ENCODE measurements at places on chromosomes 2 and 18. TPM values are rescaled to one million over a fixed set of nuclear protein-coding genes. Genes with fewer than 3 reads are reported as not detected.

VPS54 gene
- total RNA-seq, result 20.6 TPM

GRCh38 chr18:67893916-67894315 is 377.4 kb upstream of the DSEL start:
- peaks cover 5% of the 10 kb centered on the region for H3K4me1 ChIP-seq
- no peak for DNase-seq
- H3K27ac ChIP-seq, result no peak overlapping the region
- H3K4me3 ChIP-seq, result no peak overlapping the region

DNA sequence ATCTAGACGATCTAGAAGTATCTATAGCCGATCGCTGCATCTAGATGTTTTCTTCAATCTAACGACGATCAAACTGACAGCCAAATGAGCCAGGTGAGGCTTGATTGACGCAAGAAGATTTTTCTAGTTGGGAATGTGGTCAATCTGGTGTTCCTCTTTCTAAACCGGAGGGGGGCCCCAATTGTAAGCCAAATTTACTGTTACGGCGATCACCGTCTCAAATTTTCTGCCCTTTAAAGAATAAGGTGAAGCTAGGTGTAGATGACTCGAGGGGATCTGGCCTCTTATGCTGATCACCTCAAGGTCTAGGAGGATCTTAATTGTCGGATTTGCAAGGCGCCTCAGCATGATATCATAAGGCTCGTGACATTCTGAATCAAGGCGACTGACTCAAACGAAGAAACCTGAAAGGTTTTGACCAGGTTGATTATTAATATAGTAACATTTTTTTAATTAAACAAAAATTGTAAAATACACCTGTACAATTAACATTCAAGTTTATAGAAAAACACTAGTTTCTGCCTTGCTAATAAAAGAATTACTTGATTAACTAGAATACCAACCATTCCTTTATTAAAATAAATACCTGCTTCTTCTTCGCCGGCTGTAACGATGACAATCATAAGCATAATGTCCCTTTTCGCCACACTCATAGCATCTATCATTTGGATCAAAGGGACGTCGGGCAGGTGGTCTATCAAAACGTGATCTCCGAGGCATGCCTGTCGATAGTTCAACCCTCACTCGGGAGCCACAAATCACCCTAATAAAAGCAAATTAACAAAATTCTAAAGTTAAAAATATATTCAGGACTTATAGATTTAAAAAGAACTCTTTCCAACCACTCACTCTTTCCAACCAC is 2.0 kb downstream of the SRSF7 start:
- H3K27ac ChIP-seq, result peak overlapping the region; percentile 14
- peaks cover 19% of the 10 kb centered on the region for H3K4me1 ChIP-seq
- no peaks in the 10 kb centered on the region for H3K27me3 ChIP-seq
- H3K4me3 ChIP-seq, result peak overlapping the region; percentile 99
- H3K36me3 ChIP-seq, result peaks cover 59% of the 10 kb centered on the region
- DNase-seq, result no peak

GRCh38 chr18:26516964-26517363 is 31.4 kb downstream of the KCTD1 start:
- H3K4me1 ChIP-seq, result peaks cover 10% of the 10 kb centered on the region
- DNase-seq, result no peak

LONRF2 gene
- total RNA-seq, result under 0.01 TPM

IL36RN gene
- total RNA-seq, result not detected

- no peaks in the 10 kb centered on the region for H3K36me3 ChIP-seq
- no peaks in the 10 kb centered on the region for H3K4me1 ChIP-seq
- H3K27ac ChIP-seq, result no peak overlapping the region
Measured at GRCh38 chr2:126527836-126528490, 128.0 kb upstream of the GYPC start.

KATNAL2 gene
- total RNA-seq, result 5.0 TPM

GRCh38 chr2:221600388-221600787 is 28.3 kb upstream of the EPHA4 start:
- H3K27ac ChIP-seq, result no peak overlapping the region
- no peak for DNase-seq
- no peaks in the 10 kb centered on the region for H3K27me3 ChIP-seq
- no peak overlapping the region for H3K4me3 ChIP-seq
- H3K4me1 ChIP-seq, result no peaks in the 10 kb centered on the region

BCL11A gene
- 0.29 TPM for total RNA-seq

DNA sequence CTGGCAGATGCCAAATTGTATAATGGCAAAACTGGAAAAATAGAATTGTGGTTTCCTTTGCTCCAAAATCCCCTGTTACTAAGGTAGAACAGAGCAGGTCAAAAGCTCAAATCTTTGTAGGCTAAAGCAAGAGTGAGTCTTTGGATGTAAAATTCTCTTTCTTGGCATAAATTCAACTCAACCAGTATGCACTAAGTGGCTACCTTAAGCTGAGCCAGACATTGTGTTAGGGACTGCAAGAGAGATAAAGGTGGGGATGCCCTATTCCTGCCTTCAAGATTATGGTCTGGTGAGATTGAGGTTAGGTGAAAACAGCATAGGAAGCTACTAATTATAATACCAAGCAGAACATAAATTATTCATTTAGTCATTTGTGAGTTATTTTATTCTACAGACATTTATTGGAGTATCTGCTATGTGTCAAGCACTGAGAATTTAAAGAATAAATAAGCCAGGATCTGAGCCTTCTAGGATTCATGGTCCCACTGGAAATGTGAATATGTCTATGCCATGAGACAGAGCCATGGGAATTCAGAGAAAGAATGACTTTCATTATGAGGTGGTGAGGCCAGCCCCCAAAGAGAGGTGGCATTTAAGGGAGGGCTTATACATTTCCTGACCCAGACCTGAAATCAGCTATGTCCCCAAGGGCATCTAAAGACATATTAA is 198.0 kb upstream of the NCKAP5 start:
- H3K27ac ChIP-seq, result peak overlapping the region; percentile 7
- H3K27me3 ChIP-seq, result no peaks in the 10 kb centered on the region
- H3K36me3 ChIP-seq, result no peaks in the 10 kb centered on the region
- peak; percentile 74 for DNase-seq

GRCh38 chr2:180443888-180444287 is 436.8 kb upstream of the CWC22 start:
- H3K27ac ChIP-seq, result no peak overlapping the region
- no peak overlapping the region for H3K4me3 ChIP-seq
- no peaks in the 10 kb centered on the region for H3K27me3 ChIP-seq
- no peaks in the 10 kb centered on the region for H3K4me1 ChIP-seq

DNA sequence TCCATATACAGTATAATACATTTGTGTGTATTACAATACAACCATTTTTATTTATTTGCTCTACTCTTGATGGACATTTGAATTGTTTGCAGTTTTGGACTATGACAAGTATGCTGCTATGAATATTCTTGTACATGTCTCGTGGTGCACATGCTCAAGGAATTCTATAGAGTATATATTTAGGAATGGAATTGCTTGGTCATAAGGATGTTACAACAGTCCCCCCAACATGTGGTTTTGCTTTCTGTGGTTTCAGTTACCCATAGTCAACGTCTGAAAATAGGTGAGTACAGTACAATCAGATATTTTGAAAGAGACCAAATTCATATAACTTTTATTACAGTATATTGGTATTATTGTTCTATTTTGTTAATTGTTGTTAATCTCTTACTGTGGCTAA is 24.1 kb upstream of the PLEKHM3 start:
- no peaks in the 10 kb centered on the region for H3K36me3 ChIP-seq
- H3K4me1 ChIP-seq, result no peaks in the 10 kb centered on the region
- DNase-seq, result no peak
- H3K27ac ChIP-seq, result no peak overlapping the region

SERPINB4 gene
- not detected for total RNA-seq

DNA sequence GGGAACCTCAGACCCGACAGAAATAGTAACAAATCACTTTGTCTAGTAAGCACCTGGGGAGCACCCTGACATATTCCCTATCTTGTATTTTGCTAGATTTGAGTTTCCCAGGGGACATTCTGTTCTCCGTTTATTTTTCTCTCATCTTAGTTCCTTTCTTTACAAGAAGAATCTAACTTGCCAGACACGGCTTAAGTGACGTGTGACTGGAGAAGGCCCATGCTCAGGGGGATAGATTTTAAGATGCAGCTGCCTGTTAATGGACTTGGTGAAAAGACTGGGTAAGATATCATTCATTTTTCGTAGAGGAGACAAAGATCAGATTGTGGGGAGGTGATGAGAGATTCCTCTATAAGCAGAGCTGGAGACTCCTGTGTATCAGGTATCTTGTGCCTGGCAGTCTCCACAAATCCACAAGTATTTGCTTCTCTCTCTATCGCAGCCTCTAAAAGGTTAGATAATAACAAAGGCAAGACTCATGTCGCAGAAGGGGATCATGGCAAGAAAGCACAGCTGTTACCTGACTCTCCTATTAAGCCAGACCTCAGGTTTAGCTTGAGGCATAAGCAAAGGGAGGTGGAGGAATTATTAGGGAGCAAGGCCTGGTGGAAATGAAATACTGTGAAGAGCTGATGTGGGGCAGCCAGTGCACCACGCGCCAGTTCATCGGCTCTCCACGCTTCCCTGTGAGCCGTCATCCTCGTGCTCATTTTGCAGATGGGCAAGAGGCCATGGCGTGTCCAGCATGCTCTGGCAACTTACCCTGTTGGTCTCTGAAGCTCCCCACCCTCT is 347.2 kb upstream of the TNP1 start:
- H3K36me3 ChIP-seq, result no peaks in the 10 kb centered on the region
- H3K4me1 ChIP-seq, result peaks cover 7% of the 10 kb centered on the region
- H3K27ac ChIP-seq, result no peak overlapping the region
- DNase-seq, result no peak
- no peaks in the 10 kb centered on the region for H3K27me3 ChIP-seq
